ENCODE measurements at places on chromosomes 2 and 18. TPM values are rescaled to one million over a fixed set of nuclear protein-coding genes. Genes with fewer than 3 reads are reported as not detected.

METAP1D gene
- 5.6 TPM for total RNA-seq

CDK15 gene
- not detected for total RNA-seq

ARHGEF33 gene
- total RNA-seq, result not detected

EFHD1 gene
- 8.2 TPM for total RNA-seq

ASPRV1 gene
- total RNA-seq, result 1.2 TPM

POTEC gene
- total RNA-seq, result not detected

RTTN gene
- total RNA-seq, result 16.2 TPM

LIMS3 gene
- total RNA-seq, result 1.6 TPM

BUB1 gene
- 82.2 TPM for total RNA-seq

SIX3 gene
- not detected for total RNA-seq

Measured in activated naive CD4-positive, alpha-beta T cell treated with anti-CD3 and anti-CD28 coated beads, Interleukin-2, amount 10 ng/mL, durations not matched to agents 5 hours and 36 hours (primary cell).